Choroid plexus epithelial cell (primary cell): ENCODE measurements at places on chromosomes 5 and 9.

- DNase-seq, result peak; percentile 26
Measured at GRCh38 chr5:96388176-96388575, 44.9 kb downstream of the PCSK1 start.

DNA sequence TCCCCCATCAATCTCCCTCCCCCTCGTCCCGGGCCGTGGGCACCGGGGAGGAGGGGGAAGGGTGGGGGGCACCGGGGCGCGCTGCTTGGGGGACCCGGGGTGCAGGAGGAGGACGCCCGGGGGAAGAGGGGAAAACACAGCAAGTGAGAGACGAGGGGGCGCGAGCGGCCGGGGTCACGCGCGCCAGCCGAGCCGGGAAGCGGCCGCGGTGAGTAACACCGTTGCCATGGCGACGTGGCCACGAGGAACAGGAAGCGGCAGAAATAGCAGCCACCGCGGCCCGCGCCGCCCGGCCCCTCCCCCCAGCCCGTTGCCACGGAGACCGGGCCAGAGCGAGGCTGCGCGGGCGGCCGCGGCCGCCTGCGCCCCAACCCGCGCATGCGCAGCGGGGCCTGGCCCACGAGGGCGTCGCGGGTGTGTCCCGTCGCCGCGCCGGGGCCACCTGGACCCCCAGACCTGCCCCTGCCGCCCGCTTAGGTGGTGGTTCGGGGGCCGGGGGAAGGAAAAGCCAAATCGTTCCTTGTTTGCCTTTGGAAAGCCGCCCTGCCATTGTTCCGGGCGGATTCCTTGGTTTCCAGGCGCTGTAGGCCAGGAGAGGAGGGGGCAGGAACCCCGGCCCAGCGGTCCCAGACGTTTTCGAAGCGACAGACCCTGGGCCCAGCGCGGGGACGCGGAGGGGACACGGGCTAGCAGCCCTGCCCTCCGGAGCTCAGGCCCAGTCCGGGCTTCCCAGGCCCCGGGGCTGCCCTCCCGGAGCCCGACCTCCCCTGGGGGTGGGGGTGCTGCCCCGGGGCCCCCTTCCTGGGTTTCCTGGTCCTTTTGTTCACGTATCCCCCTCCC, 207.1 kb downstream of the C9orf50 start:
- peak; percentile 98 for DNase-seq

GRCh38 chr9:120383999-120384924, 195.7 kb downstream of the CDK5RAP2 start:
- DNase-seq, result peak; percentile 36

DNA sequence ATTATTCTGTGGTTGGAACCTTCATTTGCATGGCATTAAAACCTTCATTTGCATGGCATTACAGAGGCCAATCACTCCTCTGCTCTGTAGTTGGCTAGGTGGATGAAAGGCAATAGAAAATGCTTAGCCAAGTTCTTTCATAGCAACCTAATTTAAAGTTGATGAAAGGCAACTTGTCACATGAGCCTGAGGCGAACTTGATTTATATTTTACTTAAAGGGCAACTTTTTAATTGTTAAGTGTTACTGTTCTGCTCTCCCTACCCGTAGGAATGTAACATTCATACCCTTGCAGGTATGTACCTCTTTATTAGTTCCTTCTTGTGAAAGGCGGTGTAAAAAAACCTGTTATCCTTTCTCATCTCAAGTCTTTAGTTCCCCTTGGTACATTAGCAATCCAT, 7.9 kb upstream of the ERMP1 start:
- DNase-seq, result no peak

GRCh38 chr5:97834561-97834960, 651.5 kb upstream of the RIOK2 start:
- no peak for DNase-seq

- peak; percentile 18 for DNase-seq
Measured at GRCh38 chr5:40871177-40871576, 30.0 kb downstream of the CARD6 start.
